Activated T-helper 1 cell treated with anti-CD3 and anti-CD28 coated beads, Interleukin-2, amount 50 U/mL, for 16 hours (primary cell): ENCODE measurements at places on chromosomes 2 and 18.

GRCh38 chr18:52069201-52069600 is 270.8 kb upstream of the DCC start:
- DNase-seq = no peak

DNA sequence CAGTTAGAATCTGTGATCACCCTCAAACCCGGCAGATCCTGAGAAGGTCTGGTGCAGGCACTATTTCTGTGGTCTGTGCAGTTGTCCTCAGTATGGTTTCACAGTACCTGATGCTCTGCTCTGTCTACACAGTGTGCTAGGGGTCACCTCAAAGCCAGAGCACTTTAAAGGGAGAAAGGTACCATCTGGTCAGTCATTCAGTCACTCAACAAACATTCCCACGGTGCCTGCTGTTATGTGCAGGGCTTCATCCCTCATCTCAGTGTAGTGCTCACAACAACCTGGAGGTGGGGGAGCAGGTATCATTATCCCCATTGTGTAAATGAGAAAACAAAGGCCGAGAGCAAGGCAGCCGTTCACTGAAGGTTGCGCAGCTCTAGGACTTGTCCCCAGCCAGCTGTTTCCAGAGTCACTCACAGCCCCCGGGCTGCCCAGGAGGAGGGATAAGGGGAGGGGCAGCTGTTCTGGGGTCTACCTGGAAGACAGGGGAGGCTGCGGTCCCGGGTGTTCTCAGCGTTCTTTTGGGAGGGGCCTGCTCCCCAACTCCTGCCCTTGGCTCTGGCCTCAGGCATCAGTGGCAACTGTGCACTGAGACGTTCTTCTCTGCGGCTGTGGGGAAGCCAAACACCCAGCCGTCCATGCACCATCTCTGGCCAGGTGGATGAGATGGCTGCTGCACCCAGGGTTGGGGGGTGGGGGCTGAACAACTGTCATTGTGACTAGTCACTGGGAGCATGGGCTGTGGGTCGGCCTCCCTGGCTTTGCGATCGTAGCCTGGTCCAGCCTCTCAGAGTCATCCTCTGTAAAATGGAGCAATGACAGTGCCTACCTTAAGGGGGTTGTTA is 9.2 kb downstream of the INHBB start:
- no peak for DNase-seq

DNA sequence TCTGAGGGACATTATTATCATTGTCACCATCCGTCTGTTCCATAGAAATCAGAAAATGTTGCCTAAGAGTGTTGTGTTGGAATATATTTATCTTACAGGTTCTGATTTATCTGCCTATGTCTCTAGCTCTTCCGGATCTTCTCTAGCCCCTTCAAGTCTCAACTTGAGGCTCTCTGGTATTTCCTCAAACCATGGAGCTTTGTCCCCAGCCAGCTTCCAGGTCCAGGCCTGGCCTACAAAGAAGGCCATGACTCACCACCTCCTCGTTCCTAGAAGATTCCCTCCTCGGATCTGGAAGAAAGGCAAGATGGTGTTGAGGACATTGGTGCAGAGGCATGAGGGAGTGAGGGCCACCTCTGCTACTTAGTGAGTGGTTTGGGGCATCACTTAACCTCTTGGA is 122.1 kb upstream of the TRIB2 start:
- DNase-seq = no peak

DNA sequence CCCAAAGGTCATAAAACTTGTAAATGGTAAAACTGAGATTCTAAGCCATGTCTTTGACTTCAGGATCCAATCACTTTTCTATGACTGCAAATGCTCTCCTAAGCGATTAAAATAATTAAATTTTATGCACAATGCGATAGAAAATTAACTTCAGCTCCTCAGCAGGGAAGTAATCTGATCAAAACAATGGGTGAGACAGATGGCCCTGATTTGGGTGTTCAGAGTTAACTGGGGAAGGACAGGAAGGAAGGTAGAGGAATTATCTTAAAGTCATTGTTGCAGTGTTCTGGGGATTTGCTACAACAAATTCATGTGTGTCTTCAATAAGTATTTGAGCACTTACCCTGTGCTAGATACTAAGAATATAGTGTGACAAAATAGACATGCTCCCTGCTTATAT is 446.0 kb upstream of the MEX3C start:
- no peak for DNase-seq

GRCh38 chr18:43405097-43405496 is 127.8 kb upstream of the SYT4 start:
- DNase-seq = no peak

DNA sequence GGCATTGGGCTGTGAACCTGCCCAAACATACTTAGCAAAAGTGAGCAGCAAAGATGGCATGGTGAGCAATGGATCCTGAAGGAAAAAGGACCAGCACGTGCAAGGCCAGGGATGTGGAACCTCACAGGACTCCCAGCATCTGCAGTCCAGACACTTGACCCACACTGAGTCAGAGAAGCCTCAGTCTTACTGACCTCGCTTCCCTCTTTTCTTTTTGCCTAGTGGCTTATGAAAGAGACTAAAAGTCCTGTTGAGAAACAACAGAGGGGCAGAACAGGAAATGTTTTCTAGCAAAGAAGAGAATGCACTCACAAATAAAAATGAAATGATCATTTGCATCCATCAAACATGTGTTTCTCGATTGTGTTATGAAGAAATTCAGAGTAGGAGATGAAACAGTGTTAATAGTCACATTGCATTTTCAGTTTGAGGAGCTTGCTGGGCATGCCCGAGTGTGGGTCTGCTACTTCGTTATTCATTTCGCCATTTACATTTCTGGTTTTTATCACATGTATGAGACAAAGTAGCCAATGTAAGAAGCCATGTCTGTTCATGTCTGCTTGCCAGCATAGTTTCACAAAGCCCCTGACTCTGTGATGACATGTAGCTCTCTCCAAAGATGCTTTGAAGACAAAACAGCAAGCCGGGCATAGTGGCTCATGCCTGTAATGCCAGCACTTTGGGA is 118.4 kb downstream of the INO80D start:
- DNase-seq = no peak

DNA sequence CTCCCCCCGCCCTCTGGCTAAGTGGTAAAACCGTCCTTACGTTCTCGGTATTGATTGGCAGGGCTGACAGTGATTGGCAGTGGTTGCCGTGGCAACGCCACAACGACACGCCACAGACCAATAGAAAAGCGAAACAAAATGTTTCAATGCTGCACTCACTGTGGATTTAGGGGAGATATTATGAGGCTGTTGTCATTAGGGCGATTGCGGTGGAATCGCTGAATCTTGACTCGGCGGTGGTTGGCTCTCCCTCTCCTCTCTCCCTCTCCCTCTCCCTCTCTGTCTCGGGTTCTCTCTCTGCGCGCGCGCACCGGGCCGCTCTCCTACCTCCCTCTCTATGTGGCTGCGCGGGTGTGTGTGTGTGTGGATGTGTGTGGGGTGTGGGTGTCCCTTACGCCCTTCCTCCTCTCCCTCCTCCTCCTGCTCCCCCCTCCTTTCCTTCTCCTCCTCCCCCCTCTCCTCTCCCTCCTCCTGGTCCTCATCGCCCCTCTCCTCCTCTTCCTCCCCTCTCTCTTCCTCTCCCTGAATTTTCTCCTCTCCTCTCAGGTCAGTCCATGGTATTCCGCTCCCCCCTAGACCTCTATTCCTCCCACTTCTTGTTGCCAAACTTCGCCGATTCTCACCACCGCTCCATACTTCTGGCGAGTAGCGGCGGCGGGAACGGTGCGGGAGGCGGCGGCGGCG is at the start of gene SIX3:
Gene SIX3, plus strand, starts transcription at position 152 of the 684 bp plus-strand sequence. Its CDS starts 403 bp downstream, at position 555.
- DNase-seq = no peak

DNA sequence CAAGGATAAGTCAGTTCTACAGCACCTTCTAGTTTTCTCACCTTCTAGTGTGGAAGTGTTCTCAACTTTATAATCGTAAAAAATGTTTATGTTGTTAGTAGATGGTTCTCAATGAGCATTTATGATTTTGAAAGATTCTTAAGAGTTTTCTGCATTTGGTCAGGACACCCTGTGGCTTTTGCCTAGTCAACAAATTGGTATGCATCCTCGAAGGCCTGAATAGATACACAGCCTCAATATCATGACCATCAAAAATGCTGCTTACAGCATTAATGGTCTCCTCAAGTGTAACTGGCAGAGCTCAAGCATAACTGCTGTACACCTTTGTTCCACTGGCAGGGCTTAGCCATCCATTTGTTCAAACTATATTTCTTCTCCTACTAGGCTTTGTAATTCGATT is 96.7 kb downstream of the CRACDL start:
- no peak for DNase-seq

DNA sequence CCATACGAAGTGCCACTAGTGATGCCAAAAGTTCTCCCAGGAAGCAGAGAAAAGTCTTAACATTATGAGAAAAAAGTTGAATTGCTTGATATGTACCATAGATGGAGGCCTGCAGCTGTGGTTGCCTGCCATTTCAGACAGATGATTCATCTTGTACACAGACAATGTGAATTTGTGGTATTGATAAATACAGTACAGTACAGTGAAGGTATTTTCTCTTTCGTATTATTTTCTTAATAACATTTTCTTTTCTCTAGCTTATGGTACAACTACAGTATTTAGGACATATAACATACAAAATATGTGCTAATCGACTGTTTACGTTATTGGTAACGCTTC is 33.6 kb upstream of the VWC2L start:
- DNase-seq = no peak

DNA sequence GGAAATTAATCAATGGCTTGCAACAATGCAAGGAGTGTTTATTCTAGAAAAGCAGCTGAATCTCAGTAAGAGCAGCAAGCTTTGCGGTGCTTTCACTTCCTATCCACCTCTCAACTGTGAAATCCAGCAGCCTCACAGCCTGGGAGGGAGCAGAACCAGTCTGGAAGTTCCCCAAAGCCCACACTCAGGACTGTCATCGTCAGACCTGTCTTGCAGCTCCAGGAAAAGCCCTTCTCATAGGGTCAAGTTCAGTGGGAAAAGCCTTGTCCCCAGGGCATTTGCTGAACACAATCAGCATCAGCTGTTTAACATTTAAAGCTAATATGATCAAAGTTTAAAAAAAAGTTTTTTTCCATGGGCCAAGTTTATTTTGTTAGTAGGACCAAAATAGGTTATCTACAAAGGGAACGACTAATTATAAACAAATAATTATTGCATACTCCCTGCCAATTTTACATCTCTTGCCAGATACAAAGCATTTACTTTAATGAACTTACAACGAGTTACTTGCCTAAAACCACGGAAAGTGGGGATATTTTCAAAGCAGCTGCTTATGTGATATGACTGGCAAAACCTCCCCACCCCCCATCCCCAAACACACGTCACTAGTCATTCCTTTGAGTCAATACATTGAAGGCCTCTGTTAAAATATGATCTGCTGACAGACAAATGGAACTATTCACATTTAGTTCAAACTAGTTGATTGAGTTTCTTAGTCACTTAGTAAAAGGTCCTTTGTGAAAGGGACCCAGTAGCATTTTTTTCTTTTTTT is 36.8 kb downstream of the PARD6G start:
- DNase-seq = no peak

DNA sequence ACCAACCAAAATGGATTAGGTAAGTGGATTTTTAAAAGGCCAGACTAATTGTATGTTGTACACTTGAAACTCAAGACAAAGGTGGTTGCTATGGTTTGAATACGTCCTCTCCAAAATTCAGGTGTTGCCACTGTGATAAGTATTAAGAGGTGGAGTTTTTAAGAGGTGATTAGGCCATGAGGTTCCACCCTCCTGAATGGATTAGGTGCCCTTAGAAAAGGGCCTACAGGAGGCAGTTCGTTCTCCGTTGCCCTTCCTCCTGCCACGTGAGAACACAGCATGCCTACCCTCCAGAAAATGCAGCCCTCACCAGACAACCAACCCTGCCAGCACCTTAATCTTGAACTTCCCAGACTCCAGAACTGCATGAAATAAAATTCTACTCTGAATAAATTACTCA is 51.2 kb downstream of the CHMP3 start:
- no peak for DNase-seq
